ENCODE measurements at places on chromosomes 16 and 17.

GRCh38 chr17:29146369-29146972 lies 33.7 kb downstream of the MYO18A start:
- no peak for DNase-seq

DNA sequence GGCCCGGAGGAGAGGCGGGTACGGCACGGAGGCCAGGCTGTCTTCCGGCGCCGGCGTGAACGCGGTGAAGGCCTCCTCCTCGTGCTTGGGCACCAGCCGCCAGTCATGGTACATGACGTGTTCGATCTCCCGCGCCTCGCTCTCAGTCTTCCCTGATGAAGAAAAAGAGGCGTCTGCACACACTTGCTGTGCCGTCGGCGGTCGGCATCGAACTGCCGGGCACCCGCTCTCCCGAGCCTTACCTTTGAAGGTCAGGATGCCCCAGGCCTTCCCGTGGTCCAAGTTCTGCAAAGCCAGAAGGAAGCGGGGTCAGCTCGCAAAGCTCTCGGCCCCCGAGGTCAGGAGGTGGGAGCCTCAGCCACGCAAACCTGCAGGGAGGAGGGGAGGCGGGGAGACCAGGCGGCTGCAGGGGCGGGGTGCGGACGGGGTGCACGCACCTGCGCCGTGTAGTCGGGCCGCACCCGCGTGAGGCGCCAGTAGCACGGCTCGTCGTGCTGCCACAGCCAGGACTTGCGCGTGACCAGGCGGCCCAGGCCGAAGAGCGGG lies at the start of gene EME2:
Gene EME2 (plus strand): TSS at position 449 of the 546 bp plus-strand sequence. CDS start 418 bp downstream, outside the sequence.
- no peak for DNase-seq

DNA sequence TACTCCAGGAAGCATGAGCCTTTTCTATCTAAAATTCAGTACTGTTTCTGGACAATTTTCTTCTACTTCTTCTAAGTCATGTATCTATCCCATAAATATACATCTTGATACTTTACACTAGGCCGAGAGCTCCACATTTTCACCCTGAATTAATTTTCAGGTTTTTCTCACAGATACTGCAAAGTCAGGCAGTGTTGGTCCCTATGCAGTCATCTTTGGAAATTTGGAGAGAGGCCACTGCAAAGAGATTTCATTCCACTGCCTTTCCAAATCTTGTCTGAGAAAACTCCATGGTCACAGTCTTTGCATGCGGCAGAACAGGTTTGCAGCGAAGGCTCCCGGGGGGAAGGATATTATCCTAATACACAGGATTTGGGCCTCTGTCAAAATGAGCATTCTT lies 28.2 kb downstream of the DUSP14 start:
- DNase-seq: no peak

- no peak for DNase-seq
Observed at GRCh38 chr17:21451975-21452374, 75.8 kb downstream of the KCNJ12 start.

DNA sequence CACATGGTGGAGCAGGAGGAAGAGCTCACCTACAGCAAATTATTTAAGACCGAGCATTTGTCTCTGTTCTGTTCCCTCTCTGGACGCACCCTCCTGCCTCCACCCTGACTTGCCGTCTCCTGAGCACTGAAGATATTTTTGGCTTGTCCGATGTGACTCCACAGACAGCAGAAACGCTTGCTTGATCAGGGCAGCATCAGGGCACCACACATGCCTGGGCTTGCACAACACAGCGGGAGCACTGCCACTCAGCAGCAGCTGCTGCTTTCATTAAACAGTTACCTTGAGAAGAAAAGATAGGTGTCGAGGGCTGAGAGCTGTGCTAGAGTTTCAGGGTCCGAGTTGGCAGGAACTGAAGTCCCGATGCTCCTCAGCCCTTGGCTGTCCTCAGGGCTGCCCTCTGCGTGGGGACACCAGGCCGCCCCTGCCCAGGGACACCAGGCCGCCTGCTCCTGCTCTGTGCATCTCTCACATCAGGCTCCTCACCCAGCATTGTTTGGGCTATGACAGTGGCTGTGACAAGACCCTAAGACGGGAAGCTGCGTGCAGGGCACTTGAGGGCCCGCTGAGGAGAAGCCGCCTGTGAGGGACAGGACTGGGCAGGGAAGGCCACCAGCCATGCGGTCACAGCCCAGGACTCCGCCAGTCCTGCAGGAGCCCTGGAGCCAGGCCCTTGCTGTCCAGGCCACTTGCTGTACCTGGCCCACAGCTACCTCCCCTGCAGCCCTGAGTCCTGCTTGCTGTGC lies 21.3 kb upstream of the CDH15 start:
- no peak for DNase-seq

GRCh38 chr17:20156196-20157000 lies 147.2 kb downstream of the SPECC1 start:
- DNase-seq: peak; percentile 38

GRCh38 chr16:4316864-4317531 lies 1.1 kb downstream of the GLIS2 start:
- DNase-seq: no peak

- no peak for DNase-seq
Observed at GRCh38 chr16:77788181-77789084, at the start of gene VAT1L. Gene VAT1L, plus strand, starts transcription at chr16:77788564. Its CDS starts 119 bp downstream, at chr16:77788683.

GRCh38 chr16:60481591-60481990 lies 1554.6 kb downstream of the CDH8 start:
- DNase-seq: no peak

DNA sequence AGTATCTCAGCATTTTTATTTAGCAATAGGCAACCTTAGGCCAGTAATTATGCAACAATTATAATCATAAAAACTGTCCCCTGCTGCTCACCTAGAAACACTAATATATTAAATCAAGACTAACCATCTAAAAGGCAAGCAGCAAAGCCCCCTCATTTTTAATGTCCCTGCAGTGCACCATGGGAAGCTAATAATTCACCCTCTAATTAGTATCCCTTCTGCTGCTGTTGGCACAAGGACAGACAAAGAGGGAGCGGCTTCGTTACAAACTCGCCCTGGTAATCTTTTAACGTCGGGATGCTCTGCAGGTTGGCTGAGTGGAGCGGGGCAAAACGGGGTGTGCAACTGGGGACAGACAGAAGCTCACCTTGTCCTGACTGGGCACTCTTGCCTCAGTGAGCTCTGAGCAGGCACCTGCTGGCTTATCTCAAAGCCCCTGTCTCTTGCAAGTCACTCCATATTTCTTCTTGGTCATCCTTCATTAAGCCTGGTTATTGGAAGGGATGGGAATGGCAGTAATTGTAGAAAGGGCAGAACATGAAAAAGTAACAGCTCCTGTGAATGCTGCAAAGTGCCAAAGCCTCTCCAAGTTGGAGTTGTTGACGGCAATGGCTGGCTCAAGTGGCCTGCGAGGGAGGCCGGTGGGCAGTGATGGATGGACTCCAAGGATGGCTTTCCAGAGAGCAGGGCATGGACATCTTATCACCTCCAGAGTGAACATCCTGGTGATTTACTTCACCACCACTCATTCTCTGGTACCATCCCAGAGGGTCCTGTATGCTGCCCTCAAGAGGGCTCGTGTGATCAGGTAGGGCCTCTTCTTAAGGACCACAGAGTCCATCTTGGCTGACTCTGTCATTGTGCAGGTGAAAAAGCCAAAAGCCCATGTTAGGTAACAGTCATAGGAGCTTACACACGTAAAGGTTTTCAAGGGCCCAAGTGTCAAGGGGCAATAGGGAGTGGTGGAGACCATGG lies 219.6 kb upstream of the N4BP1 start:
- no peak for DNase-seq

DNA sequence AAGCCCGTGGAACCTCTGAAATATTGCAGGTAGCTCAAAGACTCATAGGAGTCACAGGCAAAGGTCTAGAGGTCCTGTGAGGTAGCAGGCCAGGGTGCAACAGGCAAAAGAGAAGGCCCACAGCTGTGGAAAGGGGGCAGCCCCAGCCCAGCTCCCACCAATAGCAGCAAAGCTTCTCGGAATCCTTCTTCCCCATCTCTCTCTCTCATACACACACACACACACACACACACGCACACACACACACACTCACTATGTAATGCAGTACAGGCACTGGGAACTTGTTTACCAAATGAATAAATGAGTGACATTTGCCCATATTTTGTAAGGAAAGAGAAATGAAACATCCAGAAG lies 16.8 kb upstream of the SUPT4H1 start:
- no peak for DNase-seq

DNA sequence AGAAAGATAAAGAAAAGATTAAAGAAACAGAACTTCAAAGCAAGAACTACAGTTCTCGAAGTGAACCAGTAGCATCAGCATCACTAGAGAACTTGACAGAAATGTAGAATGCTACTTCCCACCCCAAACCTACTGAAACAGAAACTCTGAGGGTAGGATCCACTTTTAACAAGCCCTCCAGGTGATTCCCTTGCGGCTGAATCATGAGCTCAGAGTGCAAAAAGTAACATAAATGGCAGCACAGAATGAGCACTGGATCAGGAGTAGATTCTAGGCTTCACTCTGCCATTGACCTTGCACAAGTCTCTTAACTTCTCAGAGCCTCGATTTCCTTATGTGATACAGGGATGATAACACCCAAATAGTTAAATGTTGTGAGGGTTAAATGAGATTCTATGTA lies 5.8 kb downstream of the TOM1L2 start:
- no peak for DNase-seq

GRCh38 chr16:76386784-76387183 lies 109.6 kb downstream of the CNTNAP4 start:
- no peak for DNase-seq

- DNase-seq: no peak
Observed at GRCh38 chr17:32880671-32881453, 3.9 kb upstream of the MYO1D start.

DNA sequence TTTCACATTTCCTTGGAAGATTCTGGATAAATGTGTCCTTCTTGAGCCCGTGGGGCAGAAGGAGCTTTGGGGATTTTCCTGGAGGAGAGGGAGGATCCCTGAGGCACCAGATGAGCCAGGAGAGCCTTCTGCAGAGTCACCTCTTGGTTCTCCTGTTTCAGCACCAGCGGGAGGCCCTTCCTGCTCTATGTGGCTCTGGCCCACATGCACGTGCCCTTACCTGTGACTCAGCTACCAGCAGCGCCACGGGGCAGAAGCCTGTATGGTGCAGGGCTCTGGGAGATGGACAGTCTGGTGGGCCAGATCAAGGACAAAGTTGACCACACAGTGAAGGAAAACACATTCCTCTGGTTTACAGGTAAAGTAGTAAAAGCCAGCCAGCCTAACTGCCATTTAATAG lies 77.1 kb downstream of the ARSG start:
- DNase-seq: no peak

DNA sequence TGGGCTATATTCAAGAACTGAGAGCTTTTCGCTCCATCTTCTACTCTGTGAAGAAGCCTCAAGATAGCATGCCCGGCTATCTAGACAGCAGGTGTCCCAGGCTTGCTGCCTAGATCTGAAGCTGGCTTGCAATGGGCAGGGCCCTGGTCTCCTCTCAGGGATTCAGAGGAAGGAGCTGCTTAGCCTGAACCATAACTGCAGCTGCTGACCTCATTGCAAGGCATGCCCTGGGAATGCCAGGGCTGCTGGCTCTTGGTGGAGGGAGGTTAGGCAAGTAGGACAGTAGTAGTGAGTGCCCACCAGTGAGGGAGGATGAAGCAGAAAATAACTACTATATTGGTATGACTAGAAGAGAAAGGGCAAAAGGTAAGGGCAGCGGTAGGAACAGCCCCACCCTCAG lies 21.3 kb upstream of the SLC35B1 start:
- no peak for DNase-seq

DNA sequence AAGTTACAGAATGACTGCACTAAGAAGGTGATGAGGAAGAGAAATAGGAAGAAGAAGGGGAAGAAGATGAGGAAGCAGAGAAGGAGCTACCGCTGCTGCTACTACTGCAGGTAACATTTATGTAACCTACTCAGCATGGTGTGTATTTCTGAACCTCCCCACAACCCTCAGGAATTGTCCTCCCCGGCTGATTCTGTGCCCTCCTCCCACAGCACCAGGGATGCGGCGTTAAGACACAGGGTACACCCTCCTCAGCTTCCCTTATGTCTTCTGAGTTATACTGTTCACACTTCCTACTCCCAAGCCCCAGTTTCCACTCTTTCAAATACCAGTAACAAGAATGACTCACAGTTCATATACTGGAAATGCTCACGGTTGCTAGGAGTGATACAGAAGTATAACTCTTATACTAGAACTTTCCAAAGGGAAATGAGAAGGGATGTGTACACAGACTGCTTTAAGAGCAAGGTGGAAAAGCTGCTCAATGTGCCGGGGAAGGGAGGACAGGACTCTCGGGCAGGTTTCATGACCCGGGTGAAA lies 224.5 kb upstream of the PSMD7 start:
- no peak for DNase-seq

GRCh38 chr16:74455619-74456289 lies 34.5 kb upstream of the CLEC18B start:
- no peak for DNase-seq

DNA sequence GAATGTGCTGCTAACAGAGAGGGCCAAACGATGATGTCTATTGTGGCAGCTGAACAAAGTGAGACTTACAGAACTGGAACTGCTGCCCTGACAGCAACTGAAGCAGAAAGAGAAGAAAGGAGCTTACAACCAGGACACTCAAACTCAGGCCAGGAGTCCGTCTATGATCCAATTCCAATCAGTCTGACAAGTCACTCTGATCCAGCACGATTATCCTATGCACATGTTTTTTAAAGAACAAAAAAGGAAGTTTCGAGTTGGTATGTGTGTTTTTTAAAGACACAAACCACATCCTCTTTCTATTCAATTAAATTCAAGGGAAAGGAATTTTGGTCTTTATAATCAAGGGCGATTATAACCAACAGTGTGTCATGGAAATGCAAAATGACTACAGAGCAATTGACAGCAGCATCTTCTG lies 42.4 kb upstream of the MTMR4 start:
- DNase-seq: no peak

DNA sequence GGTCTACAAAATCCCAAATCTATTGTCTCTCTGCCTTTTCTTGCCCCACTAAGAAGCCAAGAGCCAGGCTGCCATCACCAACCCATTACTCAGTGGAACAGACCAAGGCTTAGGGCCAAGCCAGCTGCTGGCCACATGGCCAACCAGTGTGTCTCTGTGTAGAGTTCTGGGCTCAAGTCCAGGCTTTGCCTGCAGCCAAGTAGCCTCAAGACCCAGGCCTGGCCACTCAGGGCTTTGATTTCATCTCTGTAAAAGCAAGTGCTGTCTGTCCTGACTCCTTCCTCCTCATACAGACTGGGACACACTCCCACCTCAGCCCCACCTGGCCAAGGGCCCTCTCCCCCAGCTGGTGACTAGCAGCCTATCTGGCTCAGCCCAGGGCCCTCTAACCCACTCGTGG lies 14.6 kb downstream of the SREBF1 start:
- DNase-seq: no peak

DNA sequence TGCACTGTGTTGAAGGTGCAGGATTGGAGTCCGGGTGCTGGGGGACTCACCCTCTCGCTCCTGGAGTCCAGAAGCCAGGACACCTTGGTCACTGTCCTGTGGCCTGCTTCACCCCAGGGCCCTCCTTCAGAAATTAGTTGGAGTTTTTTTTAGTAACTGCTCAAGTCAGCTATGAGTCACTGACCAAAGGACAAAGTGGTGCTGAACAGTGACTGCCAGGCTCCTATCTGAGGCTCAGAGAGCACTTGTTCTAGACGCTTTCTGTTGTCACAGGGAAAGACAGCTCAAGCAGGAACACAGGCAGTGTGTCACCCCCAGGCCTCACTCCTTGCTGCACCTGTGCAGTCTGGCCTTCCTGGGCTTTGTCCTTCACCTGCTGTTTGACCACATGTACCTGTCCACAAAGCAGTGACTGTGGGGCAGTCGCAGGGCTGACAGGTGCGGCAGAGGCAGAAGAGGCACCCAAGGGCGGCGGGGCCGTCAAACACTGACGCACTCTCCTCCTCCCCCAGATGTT lies 4.1 kb upstream of the FAAP100 start:
- DNase-seq: no peak

- no peak for DNase-seq
Observed at GRCh38 chr17:82327289-82327688, 6.3 kb downstream of the SECTM1 start.

- no peak for DNase-seq
Observed at GRCh38 chr16:50820225-50820624, 78.3 kb downstream of the CYLD start.
